ENCODE measurements at places on chromosomes 4 and X.

GRCh38 chrX:148499638-148500422 lies 587 bp upstream of the AFF2 start:
- no peak for DNase-seq

GRCh38 chrX:13001097-13001496 lies 26.2 kb downstream of the TMSB4X start:
- no peak for DNase-seq

DNA sequence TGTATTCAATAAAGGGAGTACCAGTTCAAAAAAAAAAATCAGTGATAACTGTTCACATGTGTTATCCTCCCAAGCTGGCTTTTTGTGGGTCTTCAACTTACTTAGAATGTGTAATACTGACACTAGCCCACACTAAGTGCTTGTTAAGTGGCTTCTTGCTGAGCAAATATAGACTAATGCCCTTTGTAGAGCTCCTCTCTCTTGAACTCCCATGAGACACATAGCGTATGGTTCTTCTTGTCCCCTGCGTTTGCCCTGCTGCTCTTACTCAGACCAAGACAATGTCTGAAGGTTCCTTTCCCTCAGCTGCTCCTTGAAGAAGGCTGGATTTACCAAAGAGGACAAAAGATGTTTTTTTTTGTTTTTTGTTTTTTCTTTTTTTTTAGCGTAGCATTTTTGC lies 110.9 kb downstream of the FRAS1 start:
- no peak for DNase-seq

GRCh38 chrX:53817548-53817947 lies 131.0 kb upstream of the HUWE1 start:
- no peak for DNase-seq

GRCh38 chrX:71067712-71068043 lies 456 bp downstream of the SNX12 start:
- DNase-seq = no peak

GRCh38 chr4:73258436-73258685 lies 237 bp downstream of the ANKRD17 start:
- no peak for DNase-seq

DNA sequence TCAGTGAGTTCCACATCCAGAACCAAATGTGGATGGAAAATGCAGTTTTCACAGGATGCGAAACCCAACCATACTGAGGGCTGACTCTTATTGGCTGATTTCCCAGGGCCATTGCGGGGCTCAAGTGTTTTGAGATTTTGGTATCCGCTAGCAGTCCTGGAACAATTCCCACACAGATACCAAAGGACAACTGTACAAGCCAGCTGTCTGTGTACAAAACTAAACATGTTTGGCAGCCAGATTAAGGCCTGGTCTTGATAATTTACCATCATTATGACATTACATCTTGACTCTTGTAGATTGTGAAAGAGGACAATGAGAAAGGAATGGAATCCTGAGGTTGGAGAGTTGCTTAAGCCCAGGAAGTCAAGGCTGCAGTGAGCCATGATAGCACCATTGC lies 121.9 kb downstream of the DKK2 start:
- no peak for DNase-seq

DNA sequence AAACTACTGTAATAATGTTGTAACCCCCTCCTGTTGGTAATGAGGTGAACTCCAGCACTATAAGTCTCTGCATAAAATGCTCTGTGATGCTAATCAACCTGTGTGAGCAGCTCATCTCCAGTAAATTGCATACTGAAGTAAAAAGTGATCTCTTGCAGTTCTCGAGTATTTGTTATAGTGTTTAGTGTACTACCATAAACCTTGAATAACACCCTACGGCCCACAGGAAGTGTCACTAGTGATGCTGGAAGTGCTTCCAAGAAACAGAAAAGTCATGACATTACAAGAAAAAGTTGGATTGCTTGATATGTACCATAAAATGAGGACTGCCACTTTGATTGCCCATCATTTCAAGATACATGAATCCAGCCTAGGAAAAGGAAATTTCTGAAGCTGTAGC lies 39.0 kb downstream of the IL15 start:
- no peak for DNase-seq

DNA sequence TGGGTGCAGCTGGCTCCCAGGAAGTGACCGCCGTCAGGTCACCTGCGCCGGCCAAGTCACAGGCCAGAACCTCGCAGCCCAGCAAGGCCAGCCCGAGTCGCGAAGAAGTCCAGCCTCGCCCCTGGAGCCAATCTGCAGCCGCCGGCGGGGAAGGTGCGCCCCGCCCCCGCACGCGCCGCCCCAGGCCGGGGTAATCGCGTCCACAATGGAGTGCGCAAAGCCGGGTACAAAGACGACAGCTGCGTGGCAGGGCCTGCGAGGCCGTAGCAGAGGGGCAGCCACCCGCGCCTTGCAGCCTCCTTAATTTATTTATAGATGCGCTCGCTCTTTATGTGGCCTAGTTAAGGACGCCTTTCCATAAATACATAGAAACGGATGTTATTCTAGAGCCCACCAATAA lies 139.4 kb upstream of the CPEB2 start:
- no peak for DNase-seq

DNA sequence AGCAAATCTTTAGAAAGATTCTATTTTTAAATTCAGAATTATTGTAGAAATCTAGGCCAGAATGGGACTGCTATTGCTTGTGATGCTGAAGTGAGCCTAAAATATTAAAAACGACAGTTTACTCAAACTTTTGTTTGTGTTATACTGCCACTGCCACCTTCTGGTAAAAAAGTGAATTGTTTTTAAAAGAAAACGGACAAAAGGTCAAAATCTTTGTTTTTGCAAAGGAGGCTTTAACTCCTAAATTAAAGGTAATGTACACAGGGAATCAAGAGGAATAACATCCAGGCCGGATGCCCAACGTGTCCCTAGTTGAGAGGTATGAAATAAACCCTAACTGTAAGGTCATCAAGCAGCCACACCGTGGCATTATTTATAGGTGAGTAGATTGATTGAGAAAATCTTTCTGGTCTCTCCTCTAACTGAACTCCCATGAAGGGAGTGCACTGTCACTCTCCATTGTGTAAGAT lies 338.3 kb upstream of the GALNT7 start:
- DNase-seq = no peak

GRCh38 chr4:89506866-89507491 lies 199.4 kb upstream of the GPRIN3 start:
- no peak for DNase-seq

DNA sequence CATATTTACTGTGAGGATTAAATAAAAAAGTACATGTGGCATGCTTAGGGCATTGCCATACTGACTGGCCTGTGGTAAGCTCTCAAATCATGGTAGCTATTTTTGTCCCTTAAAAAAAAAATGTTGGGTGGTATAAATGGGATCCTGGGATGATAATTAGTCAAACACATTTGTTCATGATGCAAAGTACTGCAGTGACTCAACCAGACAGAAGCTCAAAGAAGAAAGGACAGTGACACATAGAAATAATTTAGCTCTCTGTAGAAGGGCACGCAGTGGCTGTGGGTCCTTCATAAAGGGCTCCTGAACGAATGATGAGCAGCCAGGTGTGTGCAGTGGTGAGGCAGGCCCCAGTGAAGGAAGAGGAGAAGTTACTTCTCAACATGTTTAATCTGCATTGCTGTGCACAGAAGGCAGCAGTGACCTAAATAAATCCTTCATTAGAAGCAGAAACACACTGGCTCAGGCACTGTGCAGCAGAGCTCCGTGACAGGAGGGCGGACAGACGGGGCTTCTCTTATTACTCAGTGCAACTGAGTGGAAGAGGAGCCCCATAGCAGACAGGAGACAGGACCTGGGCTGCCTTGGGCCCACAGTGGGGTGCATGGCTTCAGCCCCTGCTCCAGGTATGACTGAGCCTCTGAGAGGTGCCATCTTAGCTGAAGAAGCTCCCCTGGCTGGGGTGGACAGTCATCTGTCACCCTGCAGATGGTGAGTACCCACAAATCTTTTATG lies 20.3 kb downstream of the HS3ST1 start:
- no peak for DNase-seq

GRCh38 chrX:101357166-101357795 lies 8.7 kb upstream of the TIMM8A start:
- DNase-seq = no peak

- DNase-seq = peak; percentile 25
These were observed 745 bp downstream of the SLC39A8 start for GRCh38 chr4:102344520-102344953.

DNA sequence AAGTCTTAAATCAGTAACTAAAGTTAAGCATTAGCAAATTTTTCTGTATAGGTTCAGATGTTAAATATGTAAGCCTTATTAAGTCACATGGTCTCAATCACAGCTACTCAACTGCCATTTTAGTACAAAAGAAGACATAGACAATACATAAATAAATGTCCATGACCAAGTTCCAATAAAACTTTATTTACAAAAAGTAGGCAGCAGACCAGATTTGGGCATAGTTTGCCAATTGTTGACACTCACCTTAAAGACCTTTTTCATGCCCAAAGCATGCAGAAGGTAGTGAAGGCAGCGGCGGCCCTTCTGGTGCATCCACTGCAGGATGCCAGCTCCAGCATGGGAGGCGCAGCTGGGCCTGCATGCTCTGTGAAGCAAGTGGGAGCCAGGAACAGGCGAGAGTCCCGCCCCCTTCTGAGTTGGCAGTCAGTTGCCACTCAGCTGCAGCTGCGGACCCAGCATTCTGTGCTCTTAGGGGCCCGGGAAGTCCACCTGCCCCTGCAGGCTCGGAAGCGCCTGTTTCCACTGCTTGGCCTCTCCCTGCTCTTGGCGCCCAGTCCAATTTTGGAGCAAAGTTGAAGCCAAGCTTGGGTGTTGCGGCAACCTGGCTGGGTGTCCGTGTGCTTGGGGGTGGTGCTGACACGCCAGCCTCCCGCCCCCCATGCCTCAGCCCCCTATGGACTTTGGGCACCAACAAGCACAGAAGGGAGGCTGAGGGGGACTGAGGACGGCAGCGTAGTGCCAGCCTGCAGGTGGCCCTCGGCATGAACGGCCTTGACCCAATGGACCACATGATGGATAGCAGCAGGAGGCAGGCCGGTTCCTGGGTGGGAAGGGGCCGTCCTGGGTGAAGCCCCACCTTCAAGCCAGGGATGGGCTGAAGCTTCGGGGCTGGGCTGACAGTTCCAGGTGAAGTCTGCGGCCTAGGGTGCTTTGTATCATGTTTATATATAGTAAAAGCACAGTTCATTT lies 42.4 kb upstream of the PABPC4L start:
- DNase-seq = no peak

GRCh38 chrX:39430551-39430950 lies 629.3 kb downstream of the MID1IP1 start:
- DNase-seq = no peak

- no peak for DNase-seq
These were observed 671 bp downstream of the SLC7A11 start for GRCh38 chr4:138241281-138242075.

GRCh38 chr4:139560406-139561104 lies 4.5 kb upstream of the SETD7 start:
- no peak for DNase-seq

Measured in stimulated activated CD8-positive, alpha-beta memory T cell treated with anti-CD3 and anti-CD28 coated beads, Interleukin-15, amount 100 ng/mL, for 1 hour (primary cell).